ENCODE measurements at places on chromosomes 5 and 9.
A peak's percentile ranks its signal among the peaks of the same experiment; 100 is the strongest.

GRCh38 chr5:170681013-170681433, 102.5 kb upstream of the GABRP start:
- no peak for DNase-seq

DNA sequence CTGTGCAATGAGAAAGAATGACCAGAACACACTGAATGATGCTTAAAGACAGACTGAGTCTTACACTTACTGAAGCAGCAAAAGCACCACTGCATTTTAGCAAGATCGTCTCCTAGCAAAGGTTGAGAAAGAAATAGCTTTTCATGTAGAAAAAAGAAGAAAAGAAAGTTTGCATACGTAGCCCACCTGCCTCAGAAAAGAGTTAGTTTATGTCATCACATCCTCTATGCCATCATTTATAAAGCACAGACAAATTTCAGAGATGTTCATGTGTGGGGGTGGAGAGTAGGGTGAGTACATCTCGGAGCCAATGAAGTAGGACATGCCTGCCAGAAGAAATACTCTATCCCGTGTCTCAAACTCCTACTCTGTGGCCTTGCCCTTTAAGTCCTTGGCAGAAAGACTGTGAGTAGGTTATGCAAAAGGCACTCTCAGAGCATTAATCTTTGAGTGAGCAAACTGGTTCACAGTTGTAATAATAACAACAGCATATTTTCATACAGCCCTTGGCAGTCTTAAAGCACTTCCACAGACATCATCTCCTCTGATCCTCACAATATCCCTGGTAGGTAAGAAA, 22.4 kb downstream of the NRG2 start:
- no peak for DNase-seq

- no peak for DNase-seq
These were observed 423.7 kb downstream of the ANXA1 start for GRCh38 chr9:73575101-73576060.

DNA sequence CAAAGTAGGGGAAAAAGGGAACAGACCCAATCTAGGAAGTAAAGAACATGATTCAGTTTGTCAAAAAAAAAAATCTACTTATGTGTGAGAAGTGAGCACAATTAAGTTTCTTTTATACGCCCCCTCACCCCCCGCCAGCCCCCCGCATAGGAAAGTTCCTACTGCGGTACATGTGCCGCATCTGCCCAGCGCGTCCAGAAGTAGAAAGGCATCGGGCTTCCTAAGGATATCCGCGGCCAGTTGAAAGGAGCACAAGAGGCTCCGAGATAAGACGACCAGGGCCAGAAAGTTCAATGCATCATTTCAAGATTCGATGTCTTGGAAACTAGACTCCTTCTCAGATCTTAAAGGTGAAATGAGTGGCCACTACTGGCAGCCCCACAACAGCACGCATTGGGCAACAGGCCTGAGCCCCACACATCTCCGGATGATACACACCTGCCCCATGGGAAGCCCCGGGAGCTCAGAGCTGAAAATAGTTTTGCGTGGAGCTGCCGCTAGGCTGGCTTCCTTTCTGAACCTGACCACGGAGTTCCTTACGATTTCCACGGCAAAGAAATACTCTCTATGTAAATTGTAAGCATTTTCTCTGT, 203.9 kb downstream of the RAB3C start:
- no peak for DNase-seq

DNA sequence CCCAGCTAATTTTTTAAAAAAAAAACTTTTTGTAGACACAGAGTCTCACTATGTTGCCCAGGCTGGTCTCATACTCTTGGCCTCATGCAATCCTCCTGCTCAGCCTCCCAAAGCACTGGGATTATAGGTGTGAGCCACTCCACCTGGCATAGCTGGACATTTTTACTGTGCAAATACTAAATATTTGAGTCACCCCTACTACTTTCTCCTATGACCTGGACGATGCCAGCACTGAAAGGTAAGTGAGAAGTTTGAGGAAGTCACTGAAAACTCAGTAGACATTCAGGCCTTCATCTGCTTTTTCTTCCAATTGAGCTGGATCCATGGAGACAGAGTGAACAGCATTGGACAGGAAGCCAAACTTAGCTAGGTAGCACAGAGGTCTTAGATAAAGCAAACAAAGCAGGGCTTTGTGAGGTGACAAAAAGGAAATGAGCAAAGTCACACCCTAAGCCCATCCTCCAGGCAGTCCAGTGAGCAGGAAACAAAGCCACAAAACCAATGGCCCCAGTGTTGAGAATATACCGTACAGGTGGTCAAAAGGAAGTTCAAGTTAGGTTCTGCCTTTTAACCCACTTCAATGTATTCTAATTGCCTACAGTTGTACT, 192.6 kb upstream of the RASA1 start:
- DNase-seq: no peak

GRCh38 chr5:167754501-167755021, 536.9 kb upstream of the WWC1 start:
- no peak for DNase-seq

- DNase-seq: peak; percentile 44
These were observed 4.5 kb upstream of the CARD19 start for GRCh38 chr9:93091453-93092081.

DNA sequence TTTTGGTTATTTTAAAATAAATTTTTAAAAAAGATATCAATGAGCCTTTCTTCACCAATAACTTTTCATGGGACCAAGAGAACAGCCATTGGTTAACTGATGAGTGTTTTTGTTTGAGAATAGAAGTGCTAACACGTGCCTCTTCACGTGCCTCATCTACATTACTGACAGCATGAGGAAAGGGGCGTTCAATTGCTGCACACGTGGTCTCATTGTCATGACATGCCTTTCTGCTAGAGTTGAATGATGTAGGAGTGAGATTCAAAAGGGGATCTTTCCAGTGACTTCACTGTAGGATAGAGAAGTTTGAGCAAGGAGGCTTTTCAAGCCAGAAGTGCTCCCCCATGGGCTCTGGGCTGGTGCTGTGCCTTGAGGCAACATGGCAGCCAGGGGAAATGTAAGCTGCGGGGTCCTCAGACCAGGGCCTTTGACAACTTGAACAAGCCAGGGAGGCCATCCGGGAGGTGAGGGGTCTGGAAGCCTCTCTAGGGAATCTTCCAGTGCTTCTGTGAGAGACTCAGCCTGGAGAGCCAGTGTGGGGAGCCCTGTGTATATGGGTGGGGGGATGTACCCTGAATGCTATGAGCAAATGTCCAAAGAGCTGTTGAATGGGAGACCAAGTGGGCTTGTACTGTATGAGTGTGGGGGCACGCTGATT, 51.2 kb upstream of the FSTL4 start:
- DNase-seq: no peak

GRCh38 chr9:83675466-83675865, 32.3 kb downstream of the UBQLN1 start:
- DNase-seq: no peak

DNA sequence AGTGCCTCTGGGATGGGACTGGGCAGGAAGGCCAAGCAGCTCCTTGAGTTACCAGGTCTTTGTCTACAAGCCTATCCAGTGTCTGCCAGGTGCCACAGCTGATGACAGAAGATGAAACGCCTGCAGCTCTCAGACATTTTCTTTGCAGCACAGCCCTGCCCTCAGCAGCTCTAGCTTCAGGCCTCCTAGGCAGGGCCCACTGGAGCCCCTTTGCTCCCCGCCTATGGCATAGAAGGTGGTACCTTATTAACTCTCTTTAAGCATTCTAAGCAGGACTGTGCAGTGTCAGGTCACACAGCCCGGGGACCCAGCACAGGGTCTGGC, 1.3 kb upstream of the SKP1 start:
- no peak for DNase-seq

DNA sequence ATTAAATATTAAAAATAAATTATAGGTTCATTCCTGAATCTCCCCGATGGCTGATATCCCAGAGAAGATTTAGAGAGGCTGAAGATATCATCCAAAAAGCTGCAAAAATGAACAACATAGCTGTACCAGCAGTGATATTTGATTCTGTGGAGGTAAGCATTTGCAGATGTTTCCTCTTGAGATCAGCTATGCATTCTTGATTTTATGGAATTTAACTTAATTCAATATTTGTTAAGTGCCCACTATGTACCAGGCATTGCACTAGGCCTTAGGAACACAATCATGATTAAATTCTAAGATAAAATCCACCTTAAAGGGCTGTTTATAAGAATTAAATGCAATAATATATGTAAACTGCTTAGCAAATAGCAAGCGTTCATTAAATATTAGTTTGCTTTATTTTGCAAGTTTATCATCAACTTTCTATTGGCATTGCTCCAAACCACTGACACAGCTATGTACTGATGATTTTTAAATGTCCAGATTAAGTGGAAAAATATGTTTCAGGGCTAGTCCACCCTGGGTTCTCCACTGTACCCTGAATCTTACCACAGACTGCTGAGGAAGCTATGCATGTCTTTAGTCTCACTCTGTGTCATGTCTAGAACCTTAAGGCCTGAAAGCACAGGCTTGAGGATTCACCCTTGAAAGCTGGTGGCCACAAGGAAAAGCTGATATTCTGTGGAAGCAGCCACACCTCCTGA, 33.2 kb downstream of the SLC22A4 start:
- DNase-seq: no peak

DNA sequence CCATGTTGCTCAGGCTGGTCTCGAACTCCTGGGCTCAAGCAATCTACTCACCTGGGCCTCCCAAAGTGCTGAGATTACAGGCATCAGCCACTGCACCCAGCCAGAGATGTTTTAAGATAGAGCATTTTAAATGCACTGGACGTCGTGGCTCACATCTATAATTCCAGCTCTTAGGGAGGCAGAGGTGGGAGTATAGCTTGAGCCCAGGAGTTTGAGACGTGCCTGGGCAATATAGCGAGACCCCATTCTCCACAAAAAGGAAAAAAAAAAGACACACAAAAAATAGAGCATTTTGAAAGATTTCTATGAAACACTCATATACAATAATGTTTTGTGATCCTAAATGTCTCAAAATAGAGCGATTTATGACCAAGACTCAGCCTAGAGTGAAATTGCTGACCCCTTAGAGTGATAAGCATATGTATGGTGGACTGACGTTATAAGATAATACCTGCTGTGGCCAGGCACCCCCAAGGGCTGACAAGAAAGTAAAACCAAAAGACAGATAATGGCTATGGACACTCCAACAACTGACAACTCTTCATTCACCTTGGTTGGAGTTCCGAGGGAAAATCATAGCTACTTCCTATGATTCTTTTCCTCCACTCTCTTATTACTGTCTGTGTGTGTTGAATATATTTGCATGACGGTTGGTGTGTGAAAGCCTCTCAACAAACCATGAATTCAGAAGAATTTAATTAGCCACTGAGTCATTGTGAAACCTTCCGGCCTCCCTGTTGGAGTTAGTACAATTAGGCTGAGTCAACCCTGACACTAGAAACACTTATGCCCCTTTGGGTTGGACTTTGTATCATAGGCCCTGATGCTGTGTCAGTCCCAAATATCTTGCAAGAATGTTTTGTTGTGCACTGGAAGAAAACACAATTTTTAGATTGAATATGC, 526.5 kb upstream of the NUDT12 start:
- DNase-seq: no peak

DNA sequence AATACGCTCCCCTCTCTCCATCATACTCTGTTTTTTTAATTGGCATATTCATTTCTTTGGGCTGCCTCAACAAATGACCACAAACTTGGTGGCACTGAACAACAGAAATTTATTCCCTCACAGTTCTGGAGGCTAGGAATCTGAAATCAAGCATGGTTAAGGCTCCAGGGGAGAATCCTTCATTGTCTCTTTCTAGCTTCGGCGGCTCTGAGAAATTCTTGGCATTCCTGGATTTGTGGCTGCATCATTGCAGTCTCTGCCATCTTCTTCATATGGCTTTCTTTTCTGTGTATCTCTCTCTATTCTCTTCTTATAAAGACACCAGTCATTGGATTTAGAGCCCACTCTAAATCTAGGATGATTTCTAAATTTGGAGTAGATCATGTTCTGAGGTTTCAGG, 10.9 kb upstream of the SLC24A2 start:
- DNase-seq: no peak

DNA sequence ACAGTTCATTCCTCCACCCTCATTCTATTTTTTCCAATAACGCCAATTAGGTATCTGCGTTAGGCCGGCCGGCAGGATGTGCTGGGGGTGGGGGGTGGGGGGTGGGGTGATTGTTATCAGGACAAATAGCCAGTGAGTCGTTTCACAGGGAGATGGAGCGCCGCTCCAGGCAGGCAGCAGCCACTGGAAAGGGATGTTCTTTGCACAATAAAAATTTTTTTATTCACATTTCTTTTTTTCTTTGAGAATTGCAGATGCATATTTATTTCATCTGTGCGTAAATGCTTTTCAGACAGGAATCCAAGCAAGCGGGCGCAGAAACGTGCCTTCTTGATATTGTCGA, 4.1 kb downstream of the LMX1B start:
- DNase-seq: no peak

- DNase-seq: no peak
These were observed 11.4 kb upstream of the GRPEL2 start for GRCh38 chr5:149333711-149334443.

- DNase-seq: no peak
These were observed 42.3 kb upstream of the VDAC1 start for GRCh38 chr5:134046801-134047686.

DNA sequence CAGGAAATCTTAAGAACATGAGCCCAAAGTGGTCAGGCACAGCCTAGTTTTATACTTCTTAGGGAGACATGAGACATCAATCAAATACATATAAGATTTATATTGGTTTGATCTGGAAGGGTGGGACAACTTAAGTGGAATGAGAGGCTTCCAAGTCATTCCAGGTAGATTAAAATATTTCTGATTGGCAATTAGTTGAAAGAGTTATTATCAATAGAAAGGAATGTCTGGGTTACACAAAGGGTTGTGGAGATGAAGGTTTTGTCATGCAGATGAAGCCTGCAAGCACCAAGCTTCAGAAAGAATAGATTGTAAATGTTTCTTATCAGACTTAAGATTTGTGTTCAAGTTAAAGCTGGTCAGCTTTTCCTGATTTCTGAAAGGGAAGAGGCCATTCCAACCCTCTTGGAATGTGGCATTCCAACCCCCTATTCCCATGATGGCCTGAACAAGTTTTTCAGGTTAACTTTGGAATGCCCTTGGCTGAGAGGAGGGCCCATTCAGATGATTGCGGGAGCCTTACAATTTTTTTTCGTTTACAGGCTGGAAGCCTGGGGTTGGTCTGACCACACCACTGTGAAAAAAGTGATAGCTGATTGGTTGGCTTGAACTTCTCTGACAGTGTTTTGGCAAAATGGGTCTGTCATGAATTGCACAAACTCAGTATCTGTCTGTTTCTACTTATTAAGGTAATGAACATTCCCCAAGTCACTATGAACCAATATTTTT, 245.6 kb upstream of the RAI14 start:
- no peak for DNase-seq

- no peak for DNase-seq
These were observed 50.5 kb upstream of the CTNNAL1 start for GRCh38 chr9:109063760-109064159.

GRCh38 chr9:12773562-12773961, 1.3 kb upstream of the LURAP1L start:
- DNase-seq: no peak

GRCh38 chr5:141941779-141942178, 16.2 kb downstream of the PCDH12 start:
- DNase-seq: no peak

Data from CD4-positive, alpha-beta T cell (primary cell).